ENCODE measurements at places on chromosomes 6 and 20.

- no peak for DNase-seq
Measured at GRCh38 chr6:22682979-22683378, 113.6 kb downstream of the HDGFL1 start.

DNA sequence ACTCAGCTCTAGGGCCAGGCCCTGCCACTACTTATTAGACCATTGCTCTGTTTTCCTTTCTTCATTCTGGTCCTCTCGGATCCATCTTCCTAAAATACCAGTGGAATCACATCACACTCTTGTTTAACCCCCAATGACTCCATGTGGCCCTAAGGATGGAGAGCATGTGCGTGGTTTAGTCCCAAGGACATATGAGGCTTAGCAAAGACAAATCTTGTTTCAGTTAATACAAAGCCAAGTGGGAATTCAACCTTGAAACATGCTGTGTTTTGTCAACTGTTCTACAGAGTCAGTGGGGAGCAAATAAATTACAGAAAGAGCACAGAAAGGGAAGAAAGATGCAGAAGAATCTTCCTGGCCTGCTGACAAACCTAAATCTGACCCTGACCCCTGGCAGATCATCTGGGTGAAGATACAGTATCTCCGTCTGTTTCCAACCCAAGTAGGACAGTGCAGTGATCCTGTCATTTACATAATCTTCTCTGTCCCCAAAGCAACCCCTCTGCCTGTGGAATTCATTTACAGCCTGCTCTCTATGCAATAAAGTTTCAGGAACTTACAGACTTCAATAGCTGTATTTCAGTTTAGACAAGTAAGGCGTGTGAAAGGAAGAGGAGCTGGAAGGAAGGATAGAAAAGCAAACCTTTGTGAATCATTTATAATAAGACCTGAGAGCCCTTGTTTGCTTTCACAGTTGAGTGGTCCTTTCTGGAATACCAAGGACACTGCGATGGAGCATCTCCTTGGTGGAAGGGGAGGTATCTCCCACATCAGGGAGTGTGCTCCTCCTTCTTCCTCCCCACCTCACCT lies 144.0 kb downstream of the THBS2 start:
- DNase-seq, result no peak

GRCh38 chr20:14918976-14919375 lies 581.6 kb upstream of the FLRT3 start:
- no peak for DNase-seq

DNA sequence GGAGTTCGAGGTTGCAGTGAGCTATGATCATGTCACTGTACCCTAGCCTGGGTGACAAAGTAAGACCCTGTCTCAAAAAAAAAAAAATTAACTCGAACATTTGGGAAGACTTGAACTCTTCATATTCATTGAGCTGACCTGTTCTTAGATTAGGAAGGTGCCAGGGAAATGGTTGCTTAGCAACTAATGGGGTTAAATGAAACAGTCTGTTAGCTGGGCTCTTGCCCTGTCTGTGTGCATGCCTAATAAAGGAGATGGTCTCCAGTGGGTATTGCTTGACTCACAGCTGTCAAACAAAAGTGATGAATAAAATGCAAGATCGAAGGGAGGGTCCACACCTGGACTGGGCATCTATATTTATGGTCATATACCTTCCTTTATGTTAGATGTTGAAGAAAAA lies 101.8 kb downstream of the KLHL32 start:
- DNase-seq, result no peak

DNA sequence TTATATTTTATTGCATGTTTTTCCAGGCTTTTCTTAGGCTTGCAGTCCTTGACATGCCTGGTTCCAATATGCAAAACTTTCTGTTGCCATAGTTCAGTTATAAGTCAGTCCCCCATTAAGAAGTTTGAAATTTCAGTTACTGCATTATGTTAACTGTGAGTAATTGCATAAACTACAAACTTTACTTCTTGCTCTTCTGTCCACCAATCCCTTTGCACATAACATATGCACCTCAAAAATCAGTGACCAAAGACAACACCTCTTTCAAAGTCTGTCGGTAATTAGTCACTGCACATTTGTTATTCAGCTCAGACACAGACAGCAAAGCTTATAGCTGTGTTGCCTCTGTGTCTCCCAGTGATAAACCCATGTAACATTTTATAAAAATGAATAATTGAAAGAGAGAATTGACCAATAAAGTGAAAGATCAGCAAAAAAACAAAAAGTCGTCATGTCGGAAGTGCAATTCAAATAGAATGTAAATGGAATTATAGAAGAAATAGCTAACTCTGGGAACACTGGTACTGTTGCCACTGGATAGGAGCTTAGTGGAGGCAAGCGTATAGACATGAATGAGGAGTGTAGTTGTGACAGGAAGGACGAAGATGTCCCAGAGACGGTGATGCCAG lies 50.3 kb upstream of the BTBD3 start:
- no peak for DNase-seq

DNA sequence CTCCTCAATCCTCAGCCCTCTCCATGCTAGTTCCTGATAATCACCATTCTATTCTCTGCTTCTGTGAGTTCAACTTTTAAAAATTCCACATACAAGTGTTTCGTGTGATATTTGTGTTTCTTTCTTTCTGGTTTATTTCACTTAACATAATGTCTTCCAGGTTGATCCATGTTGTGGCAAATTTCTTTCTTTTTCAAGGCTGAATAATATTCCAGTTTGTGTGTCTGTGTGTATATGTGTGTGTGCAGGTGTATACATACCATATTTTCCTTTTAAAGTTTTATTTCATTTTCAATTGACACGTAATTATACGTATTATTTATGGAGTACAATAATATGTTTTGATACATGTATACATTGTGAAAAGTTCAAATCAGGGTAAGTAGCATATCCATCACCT lies 19.8 kb upstream of the SF3B5 start:
- DNase-seq, result no peak

GRCh38 chr20:43911066-43911465 lies 3.6 kb upstream of the TOX2 start:
- DNase-seq, result no peak

GRCh38 chr20:5192570-5193431 lies 66.0 kb downstream of the CDS2 start:
- DNase-seq, result no peak

DNA sequence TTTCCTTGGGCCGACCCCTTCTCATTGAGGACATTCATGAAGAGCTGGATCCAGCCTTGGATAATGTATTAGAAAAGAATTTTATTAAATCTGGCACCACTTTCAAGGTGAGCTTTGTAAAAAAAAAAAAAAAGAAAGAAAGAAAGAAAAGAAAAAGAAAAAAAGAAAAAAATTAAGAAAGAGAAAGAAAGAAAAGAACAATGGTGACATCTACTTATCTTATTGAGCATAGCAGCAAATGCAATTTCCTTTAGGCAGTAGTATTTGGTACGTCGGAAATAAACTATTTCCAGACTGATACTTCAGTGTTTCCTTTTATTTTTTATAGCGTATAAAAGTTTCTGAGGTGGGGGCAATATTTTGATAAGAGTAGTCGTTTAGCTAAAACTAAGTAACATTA lies 119.0 kb upstream of the GLP1R start:
- no peak for DNase-seq

- no peak for DNase-seq
Measured at GRCh38 chr20:48632017-48632824, 195.6 kb downstream of the PREX1 start.

GRCh38 chr6:76347539-76347938 lies 275.1 kb upstream of the IMPG1 start:
- no peak for DNase-seq

DNA sequence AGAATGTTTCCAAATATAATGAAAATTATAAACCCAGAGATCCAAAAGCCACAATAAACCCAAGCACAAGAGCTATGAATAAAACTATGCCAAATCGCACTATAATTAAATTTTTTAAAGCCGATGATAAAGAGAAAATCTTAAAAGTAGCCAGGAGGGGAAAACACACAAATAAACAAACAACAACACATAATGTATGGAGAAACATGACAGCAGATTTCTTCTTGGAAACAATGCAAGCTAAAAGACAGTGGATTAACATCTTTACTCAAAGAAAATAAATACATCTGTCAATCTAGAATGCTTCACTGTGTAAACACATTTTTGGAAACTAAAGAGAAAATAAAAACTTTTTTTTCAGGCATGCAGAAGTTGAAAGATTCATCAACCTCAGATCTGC lies 80.3 kb upstream of the RNF24 start:
- DNase-seq, result no peak

DNA sequence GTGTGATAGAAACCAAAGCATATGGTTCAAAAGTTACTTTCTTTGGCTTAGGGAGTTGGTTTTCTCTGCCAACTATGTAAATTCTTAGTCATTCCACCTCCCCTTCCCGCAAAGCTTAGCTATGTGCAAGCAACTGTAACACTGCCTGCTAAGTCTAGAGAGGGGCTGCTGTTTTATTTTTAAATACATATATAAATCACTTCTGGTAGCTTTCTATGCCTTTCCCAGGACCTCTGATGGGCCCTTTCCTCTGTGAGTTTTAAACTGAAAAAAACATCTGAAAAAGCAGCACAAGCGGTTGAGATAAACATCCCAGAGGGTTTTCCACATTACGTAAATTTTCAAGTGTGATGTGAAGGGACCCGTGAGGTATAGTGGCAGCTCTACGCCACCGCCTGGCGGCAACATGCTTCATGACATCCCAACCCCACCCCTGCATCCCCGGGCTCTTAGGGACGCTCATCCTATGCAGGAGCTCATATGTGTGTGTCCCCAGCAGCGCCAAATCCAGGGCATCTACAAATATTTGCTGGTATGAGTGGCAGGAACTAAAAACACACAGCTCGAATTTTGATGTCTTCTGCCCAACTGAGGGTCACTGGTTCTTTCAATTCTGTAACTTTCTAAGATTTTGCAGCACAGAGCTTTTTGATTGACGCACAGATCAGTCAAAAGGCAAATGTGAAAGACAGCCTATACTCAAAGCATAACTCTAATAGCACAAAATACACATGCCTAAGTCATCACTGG lies 12.7 kb downstream of the SAYSD1 start:
- peak; percentile 27 for DNase-seq

GRCh38 chr20:34269996-34270627 lies 28.9 kb downstream of the ASIP start:
- DNase-seq, result no peak

- no peak for DNase-seq
Measured at GRCh38 chr6:137733372-137733771, 133.7 kb upstream of the TNFAIP3 start.

DNA sequence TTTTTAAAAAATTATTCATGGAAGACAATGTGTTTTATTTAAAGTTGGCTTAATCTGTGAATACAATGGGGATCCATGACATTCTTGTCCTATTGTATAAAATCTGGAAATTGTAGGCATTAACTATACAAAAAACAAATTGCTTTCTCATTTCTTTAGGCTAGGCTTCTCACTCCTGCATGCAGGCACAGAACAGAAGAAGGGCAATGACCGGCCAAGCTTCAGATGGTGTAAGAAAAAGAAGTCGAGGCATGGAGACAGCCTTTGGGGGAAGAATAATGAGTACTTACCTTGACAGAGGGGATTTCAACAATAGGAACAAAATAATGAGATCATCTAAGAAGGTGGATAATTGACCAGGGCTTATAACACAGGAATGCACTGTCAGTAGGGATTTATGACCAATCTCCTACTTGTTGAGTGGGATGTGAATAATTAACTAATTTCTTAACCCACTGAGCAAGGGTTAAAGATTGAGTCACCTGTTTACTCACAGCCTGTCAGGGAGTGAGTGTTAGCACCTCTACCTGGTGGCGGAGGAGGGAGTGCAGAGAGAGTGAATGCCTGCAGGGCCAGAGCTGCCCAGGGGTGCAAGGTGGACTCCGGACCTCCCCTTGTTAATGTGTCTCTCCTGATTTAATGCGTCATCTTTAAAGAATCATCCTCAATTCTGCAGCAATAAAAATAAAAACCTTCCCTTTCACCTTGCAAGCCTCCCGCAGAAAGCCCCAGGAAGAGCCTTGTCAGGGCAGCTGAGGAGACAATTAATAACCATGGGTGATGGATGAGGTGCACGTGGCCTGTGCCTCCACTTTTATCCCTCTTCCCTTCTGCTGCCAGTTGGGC lies 3.9 kb downstream of the SLC22A2 start:
- DNase-seq, result no peak
